ENCODE measurements at places on chromosomes 6 and 20.

DNA sequence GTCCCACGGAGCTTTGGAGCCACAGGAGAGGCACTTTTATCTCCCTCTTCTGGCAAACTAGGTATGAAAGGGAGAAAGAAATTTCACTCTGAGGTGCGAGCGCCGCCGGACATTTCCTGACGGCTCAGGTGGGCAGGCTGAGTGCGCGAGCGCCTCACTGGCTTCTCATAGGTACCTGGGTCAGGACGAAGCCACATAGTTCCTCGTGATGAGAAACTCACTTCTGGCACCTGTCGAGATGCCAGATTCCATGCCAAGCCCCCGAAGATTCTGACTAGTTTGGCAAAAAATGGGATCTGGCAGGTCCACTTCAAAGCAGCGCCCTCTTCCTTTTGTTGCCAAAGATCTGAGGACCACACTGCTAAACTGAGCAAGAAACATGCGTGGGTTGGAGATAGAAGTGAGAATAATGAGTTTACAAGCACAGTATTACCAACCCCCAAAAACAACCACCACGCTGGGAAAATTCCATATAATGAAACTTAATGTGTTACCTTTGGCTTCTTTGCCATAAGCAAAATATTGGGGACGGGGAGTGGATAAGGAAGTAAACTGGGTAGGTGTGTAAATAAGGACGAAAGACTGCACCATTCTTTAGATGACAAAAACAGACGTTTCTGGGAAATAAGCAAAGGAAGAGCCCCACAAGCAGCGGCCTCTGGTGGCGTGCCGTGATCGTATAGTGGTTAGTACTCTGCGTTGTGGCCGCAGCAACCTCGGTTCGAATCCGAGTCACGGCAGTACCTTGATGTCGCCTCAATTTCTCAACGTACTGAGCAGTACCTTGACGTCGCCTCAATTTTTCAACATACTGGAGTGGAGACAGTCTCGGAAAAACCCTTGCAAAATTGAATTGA is 89.8 kb upstream of the PRSS16 start:
- DNase-seq = peak; percentile 78

GRCh38 chr20:40960521-40960956 is 68.1 kb upstream of the TOP1 start:
- no peak for DNase-seq

DNA sequence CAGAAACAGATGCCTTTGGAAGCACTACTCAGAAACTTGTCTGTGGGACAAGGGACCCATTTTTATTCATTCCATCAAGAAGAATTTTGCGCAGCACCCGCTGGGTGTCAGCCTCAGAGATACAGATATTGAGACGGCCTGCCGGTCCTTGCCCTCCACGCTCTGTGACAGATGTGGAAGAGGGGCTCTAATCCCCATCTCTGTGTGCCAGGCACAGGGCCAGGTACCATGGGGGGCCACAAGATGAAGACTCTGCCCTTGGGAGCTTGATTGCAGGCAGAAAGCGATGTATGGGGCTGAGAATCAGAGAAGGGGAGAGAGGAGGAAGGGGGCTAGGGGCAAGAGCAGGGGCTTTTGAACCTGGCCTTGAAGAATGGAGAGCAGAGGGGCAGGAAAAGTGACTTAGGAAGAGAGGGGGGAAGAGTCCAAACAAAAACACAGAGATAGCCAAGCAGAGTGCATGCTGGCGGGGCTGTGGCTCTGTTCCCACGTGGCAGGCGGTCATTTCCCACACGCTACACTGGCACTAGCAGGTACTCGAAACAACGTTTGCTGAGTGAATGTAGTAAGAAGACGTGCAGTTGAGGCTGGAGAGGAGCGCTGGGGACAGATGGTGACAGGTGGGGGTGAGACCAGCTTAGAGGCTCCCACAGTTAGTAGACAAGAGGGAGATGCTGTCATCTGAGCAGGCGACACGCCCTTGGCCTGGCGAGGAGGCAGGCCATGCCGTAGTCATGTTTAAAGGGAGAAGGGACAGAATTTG is 170.3 kb upstream of the SNX9 start:
- DNase-seq = no peak

- DNase-seq = no peak
These were observed 147.7 kb downstream of the JARID2 start for GRCh38 chr6:15393605-15394004.

GRCh38 chr20:31863296-31864085 is 6.8 kb downstream of the DUSP15 start:
- no peak for DNase-seq

DNA sequence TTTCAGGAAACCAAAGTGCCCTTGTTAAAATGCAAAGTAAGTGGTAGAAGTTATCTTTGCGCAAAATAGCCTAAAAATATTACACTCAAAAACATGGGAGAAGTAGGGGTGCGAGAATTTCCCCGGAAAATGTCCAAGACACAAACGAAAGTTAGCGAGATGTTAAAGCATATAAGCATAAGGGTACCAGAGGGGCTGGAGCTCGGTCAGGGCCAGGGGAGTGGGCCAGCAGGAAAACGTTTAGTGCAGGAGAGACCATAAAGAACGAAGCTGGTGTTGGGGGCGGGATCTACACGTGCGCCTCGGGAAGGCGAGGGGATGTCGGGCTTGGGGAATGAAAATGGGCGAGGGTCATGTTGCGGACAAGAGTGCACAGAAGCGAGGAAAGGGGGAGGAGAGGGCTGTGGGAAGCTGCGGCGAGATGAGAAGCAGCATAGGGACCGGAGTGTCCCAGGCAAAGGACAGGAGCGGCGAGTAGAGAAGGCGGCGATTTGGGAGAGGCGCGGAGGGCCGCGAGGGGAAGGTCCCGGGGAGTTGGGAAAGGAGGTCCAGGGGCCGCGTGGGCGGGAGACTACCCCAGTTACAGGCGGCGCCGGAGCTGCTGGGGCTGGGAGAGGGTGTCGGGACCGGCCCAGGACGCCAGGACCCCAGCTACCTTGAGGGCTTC is 600 bp downstream of the XPO5 start:
- no peak for DNase-seq

- no peak for DNase-seq
These were observed 166.8 kb downstream of the DST start for GRCh38 chr6:56475736-56476457.

DNA sequence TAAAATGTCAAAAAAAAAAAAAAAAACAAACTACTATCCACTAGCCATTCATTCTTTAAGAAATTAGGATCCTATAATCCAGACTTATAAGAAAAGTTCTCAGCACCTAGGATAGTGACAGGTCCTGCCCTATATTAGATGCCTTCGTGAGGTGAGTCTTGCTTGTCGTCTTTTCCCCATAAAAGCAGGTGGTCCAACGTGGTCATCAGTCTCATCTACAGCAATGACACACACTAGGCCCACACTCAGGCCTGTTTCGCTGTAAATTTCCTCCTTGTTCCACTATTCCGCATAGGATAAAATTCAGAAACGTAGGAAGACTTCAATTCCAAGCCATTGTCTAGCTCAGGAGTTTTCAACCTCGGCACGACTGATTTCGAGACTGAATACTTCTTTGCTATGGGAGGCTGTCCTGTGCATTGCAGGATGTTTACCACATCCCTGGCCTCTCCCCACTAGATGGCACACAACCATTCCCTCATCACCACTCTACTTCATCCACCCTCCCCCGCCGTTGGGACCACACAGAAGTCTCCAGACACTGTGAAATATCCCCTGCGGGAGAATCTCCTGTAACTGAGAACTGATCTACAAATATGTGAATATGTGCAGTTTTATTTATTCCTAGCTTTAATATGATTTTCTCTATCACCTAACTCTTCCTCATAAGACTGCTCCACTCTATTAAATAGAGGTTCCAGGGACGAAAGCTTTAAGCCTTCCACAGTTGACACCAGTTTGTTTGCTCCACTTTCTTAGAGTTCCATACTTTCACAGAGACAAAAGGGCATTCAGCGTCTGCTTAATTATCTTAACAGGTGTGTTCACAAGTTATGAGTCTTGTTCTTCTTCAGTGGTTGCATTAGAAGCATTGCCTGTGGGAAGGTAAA is 346.3 kb downstream of the BMP2 start:
- no peak for DNase-seq

GRCh38 chr20:58518896-58519593 is 3.8 kb upstream of the APCDD1L start:
- DNase-seq = no peak

- DNase-seq = no peak
These were observed 19.2 kb upstream of the TSPYL1 start for GRCh38 chr6:116298973-116299372.

GRCh38 chr6:75210885-75211739 is 5.3 kb upstream of the COL12A1 start:
- DNase-seq = no peak

DNA sequence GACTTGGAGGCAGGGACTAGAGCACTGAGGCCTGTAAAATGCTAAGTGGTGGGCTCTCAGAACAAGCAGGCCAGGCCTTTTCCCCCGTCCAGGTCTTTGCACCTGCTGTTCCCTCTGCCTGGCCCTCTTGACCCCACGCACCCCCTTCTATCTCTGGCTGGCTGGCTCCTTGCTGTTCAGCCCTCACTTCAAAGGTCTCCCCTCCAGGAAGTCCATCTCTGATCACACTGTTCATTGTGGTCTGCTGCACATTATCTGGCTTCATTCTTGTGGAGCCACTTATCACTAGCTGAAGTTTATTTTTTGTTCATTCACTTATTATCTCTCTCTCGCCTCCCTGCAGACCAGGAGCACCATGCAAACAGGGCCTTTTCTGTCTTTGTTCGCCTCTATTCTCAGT is 24.5 kb downstream of the SLC13A3 start:
- DNase-seq = no peak

- no peak for DNase-seq
These were observed 1.2 kb downstream of the POU5F1 start for GRCh38 chr6:31169123-31169857.

- no peak for DNase-seq
These were observed 38.3 kb downstream of the MRS2 start for GRCh38 chr6:24440897-24441598.

DNA sequence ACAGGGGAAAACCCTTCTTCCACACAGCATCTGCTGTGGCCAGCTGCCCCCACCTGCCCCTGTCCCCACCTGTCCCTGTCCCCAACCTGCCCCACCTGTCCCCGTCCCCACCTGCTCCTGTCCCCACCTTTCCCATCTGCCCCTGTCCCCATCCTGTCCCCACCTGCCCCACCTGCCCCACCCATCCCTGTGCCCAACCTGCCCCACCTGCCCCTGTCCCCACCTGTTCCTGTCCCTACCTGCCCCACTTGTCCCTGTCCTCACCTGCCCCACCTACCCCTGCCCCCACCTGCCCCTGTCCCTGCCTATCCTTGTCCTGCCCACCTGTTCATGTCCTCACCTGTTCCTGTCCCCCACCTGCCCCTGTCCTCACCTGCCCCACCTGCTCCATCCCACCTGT is 6.4 kb upstream of the MYT1 start:
- no peak for DNase-seq

DNA sequence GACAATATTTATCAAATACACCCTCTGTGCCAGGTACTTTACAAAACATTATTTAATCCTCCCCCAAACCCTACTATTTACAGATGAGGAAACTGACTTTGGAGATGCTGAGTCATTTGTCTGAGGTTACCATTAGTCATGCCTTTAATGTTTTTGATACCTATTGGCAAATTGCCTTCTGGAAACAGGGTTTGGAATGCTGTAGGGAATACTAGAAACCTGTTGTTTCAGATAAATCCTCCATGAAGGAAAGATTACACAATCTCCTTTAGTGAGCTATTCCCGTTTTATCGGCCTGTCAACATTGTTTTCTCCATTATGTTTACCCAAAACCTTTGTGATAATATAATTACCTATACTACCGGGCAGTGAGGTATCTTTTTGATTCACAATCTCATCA is 93.6 kb upstream of the ADGRF1 start:
- no peak for DNase-seq

- no peak for DNase-seq
These were observed 9.3 kb upstream of the TRAF3IP2 start for GRCh38 chr6:111614833-111615582.

GRCh38 chr20:10239954-10240353 is 21.3 kb downstream of the SNAP25 start:
- DNase-seq = no peak

DNA sequence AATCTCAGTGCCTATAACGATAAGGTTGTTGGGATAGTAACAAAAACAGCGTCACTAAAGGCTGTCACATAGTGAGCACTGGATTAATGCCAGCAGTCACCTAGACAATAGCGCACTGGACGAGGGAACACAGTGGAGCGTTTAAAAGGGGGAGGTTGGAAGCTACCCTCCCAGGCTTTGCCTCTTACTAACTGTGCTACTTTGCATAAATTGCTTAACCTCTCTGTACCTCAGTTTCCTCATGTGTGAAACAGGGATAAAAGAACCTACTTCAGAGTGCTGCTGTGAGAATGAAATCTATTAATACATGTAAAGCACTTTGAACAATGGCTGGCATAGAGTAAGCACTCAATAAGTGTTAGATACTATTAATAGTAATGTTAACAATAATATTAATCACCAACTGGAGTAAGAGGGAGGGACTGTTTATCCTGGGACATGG is 10.5 kb downstream of the BCL2L1 start:
- DNase-seq = no peak

GRCh38 chr6:28988536-28989311 is 16.4 kb downstream of the ZNF311 start:
- DNase-seq = peak; percentile 84

GRCh38 chr6:135692426-135692825 is 159.1 kb upstream of the PDE7B start:
- no peak for DNase-seq

- peak; percentile 93 for DNase-seq
These were observed at the start of gene ZNF341 for GRCh38 chr20:33731693-33732165. ZNF341 (plus strand) TSS chr20:33731996; CDS start chr20:33732022, 26 bp downstream.

DNA sequence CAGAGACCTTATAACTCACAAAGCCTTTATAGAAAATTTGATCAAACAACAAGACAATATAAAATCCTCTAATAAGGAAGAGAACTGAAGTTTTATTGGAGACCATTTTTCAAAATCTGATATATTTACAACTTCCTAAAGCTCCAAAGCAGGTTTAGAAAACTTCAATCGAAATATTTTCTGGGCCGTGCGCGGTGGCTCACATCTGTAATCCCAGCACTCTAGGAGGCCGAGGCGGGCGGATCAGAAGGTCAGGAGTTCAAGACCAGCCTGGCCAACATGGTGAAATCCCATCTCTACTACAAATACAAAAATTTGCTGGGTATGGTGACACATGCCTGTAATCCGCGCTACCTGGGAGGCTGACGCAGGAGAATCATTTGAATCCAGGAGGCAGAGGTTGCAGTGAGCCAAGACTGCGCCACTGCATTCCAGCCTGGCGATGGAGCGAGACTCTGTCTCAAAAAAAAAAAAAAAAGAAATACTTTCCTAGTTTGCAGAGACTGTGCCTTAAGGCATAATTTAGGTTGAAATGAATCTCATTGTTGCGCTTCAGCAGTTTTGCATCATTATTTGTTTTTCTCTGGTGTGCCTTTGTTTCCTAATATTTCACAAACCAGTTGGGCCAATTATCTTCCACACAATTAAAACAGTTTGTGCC is 60.6 kb upstream of the ASIP start:
- DNase-seq = no peak

All from activated naive CD8-positive, alpha-beta T cell treated with anti-CD3 and anti-CD28 coated beads for 36 hours (primary cell).